ENCODE measurements at places on chromosomes 1 and 21.

DNA sequence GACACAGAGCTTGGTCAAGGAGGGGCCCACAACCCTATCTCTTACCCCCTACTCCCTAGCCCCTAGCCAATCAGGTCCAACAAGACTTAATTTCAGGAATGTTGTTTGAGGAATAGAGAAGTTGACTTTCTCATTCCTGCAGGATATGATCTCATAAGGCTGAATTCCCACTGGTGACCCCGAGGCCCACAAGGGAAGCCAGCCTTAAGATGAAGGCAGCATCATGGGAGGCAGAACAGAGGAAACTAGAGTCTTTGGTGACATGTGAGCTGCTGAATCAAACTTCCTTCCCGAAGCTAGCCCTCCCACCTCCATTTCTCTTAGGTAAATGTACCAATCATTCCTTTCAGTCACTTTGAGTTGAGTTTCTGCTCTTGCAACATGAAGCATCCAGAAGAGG lies 9.1 kb upstream of the PDIK1L start:
- peaks cover 7% of the 10 kb centered on the region for H3K4me1 ChIP-seq
- H3K27me3 ChIP-seq, result no peaks in the 10 kb centered on the region
- DNase-seq, result no peak
- H3K4me3 ChIP-seq, result no peak overlapping the region
- no peaks in the 10 kb centered on the region for H3K36me3 ChIP-seq
- H3K27ac ChIP-seq, result no peak overlapping the region

DNA sequence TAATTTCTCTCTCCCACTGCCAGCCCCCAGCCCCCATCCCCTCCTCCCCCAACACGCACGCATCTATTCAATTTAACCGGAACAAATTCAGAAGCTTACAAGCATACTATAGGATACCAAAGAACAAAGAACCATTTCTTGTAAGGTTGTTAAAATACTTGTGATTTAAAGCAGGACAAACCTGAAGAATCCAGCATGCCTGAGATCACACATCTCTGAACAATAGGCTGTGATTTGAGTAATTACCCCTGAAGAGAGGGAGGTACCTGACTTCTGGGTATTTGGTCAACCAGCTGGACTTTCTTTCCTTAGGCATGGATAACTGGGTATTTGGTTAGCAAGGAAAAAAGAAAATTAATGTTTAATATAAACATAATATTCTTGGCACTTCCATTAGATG lies 105.1 kb downstream of the NMNAT2 start:
- H3K4me1 ChIP-seq, result peaks cover 14% of the 10 kb centered on the region
- peaks cover 7% of the 10 kb centered on the region for H3K27me3 ChIP-seq
- H3K36me3 ChIP-seq, result no peaks in the 10 kb centered on the region
- H3K4me3 ChIP-seq, result no peak overlapping the region

DNA sequence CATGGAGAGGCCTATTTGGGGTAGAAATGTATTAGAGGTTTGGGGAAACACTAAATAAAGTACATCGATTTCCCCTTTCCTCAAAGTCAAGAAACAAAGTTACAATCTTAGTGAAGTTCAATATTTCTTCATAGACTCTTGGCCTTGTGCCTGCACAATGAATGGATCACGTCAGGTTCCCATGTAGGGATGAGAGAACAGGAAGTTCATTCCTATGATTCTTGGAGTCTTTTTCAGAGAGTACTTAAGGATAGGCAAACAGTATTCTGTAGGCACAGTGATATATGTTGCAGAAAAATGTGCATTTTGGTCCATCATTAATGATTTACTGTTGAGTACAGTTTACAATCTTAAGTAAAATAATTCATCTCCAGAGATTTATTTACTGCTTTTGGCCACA lies 275.5 kb downstream of the RGS7 start:
- H3K36me3 ChIP-seq, result no peaks in the 10 kb centered on the region
- no peak for DNase-seq
- H3K4me1 ChIP-seq, result no peaks in the 10 kb centered on the region
- no peak overlapping the region for H3K27ac ChIP-seq
- no peaks in the 10 kb centered on the region for H3K27me3 ChIP-seq
- H3K4me3 ChIP-seq, result no peak overlapping the region

GRCh38 chr1:235367000-235367908 lies at the start of gene TBCE:
TSS of gene TBCE (plus strand) at chr1:235367427. CDS start at chr1:235380050, 12,623 bp downstream.
- peak within 1 kb of the TSS; percentile 97 for H3K27ac ChIP-seq
- peak; percentile 92 for DNase-seq
- peak within 1 kb of the TSS; percentile 98 for H3K4me3 ChIP-seq
- H3K27me3 ChIP-seq, result no peaks in the 10 kb centered on the region

GRCh38 chr21:32819694-32820093 lies 48.1 kb upstream of the PAXBP1 start:
- peaks cover 4% of the 10 kb centered on the region for H3K4me1 ChIP-seq
- H3K4me3 ChIP-seq, result no peak overlapping the region
- no peaks in the 10 kb centered on the region for H3K27me3 ChIP-seq
- H3K36me3 ChIP-seq, result no peaks in the 10 kb centered on the region

- H3K27me3 ChIP-seq, result no peaks in the 10 kb centered on the region
- H3K4me3 ChIP-seq, result no peak overlapping the region
- peaks cover 26% of the 10 kb centered on the region for H3K36me3 ChIP-seq
- DNase-seq, result no peak
- H3K27ac ChIP-seq, result no peak overlapping the region
These were observed 46.0 kb downstream of the EXO1 start for GRCh38 chr1:241894016-241894415.

DNA sequence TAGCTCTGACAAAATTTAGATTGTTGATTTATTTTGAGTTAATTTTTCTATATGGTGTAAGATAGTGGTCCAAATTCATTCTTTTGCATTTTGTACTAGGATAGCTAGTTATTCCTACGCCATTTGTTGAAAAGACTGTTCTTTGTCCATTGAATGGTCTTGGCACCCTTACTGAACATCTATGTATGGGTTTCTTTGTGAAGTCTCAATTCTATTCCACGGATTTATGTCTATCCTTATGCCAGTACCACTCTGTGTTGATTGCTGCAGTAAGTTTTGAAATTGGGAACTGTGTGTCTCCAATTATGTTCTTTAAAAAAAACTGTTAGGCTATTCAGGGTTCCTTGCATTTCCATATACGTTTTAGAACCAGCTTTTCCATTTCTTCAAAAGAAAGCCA lies 145.7 kb downstream of the ZNF644 start:
- no peak for DNase-seq
- H3K4me1 ChIP-seq, result no peaks in the 10 kb centered on the region
- H3K27me3 ChIP-seq, result peaks cover 13% of the 10 kb centered on the region
- H3K4me3 ChIP-seq, result no peak overlapping the region
- no peak overlapping the region for H3K27ac ChIP-seq

GRCh38 chr1:154755858-154756730 lies 114.0 kb downstream of the KCNN3 start:
- H3K27me3 ChIP-seq, result no peaks in the 10 kb centered on the region
- DNase-seq, result peak; percentile 45
- H3K36me3 ChIP-seq, result no peaks in the 10 kb centered on the region
- H3K27ac ChIP-seq, result peak overlapping the region; percentile 84

GRCh38 chr1:18945401-18945849 lies 11.1 kb downstream of the IFFO2 start:
- no peak overlapping the region for H3K4me3 ChIP-seq
- H3K27me3 ChIP-seq, result no peaks in the 10 kb centered on the region
- DNase-seq, result no peak
- peaks cover 87% of the 10 kb centered on the region for H3K4me1 ChIP-seq
- peak overlapping the region; percentile 60 for H3K27ac ChIP-seq

DNA sequence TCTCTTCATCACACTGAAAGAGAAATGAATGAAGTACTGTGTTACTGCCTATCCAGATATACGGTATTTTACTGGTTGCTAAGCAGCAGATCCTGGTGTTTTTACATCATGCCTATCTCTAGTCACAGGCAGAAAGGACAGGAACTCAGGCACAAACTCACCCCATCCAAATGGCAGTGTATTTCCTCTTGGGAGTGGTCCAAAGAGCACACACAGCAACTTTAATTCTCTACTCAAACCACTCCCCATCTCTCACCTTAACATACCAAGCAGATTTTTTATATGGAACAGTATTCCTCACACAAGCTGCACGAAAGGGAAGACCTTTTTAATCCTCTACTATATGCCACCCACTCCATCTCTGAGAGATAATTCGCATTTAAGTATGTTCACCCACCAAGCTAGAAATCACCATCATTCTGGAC lies 27.3 kb downstream of the EIF4G3 start:
- H3K27me3 ChIP-seq, result no peaks in the 10 kb centered on the region
- H3K4me1 ChIP-seq, result peaks cover 13% of the 10 kb centered on the region
- H3K4me3 ChIP-seq, result no peak overlapping the region
- H3K27ac ChIP-seq, result no peak overlapping the region

DNA sequence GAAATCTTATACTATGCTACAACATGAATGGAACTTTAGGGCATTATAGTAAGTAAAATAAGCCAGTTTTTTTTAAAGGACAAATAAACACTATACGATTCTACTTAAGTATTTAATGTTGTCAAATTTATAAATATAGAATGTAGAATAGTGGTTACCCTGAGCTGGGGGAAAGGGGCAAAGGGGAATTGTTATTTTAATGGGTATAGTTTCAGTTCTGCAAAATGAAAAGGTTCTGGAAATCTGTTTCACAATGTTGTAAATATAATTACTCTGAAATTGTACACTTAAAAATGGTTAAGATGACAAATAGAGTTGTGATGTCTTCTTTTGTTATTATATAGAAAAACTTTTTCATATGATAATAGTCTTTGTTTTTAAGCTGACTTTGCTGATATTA lies 366.3 kb downstream of the MRPL39 start:
- no peaks in the 10 kb centered on the region for H3K36me3 ChIP-seq
- no peak overlapping the region for H3K27ac ChIP-seq
- no peaks in the 10 kb centered on the region for H3K4me1 ChIP-seq
- no peaks in the 10 kb centered on the region for H3K27me3 ChIP-seq

DNA sequence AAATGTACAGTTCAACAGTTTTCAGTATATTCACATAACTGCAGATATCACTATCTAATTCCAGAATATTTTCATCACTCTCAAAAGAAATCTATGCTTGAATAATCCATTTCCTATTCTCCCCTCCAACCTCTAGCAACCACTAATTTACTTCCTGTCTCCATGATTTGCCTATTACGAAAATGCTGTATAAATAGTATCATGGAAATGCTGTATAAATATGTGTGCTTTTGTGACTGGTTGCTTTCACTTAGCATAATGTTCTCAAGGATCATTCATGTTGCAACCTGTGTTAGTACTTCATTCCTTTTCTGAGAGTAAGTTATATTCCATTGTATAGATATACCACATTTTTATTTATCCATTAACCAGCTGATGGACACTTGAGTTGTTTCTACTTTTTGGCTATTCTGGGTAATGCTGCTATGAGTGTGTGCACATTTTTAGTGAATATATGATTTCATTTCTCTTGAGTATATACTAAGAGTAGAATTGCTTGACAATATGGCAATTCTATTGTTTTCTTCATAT lies 115.6 kb downstream of the TNFSF18 start:
- no peaks in the 10 kb centered on the region for H3K27me3 ChIP-seq
- DNase-seq, result no peak
- H3K4me1 ChIP-seq, result peaks cover 19% of the 10 kb centered on the region
- no peak overlapping the region for H3K27ac ChIP-seq
- H3K4me3 ChIP-seq, result no peak overlapping the region
- H3K36me3 ChIP-seq, result no peaks in the 10 kb centered on the region

GRCh38 chr1:26218906-26219494 lies 15.0 kb upstream of the CEP85 start:
- H3K27ac ChIP-seq, result no peak overlapping the region
- H3K27me3 ChIP-seq, result no peaks in the 10 kb centered on the region
- no peak overlapping the region for H3K4me3 ChIP-seq
- no peaks in the 10 kb centered on the region for H3K36me3 ChIP-seq
- DNase-seq, result no peak

- no peaks in the 10 kb centered on the region for H3K36me3 ChIP-seq
- H3K27me3 ChIP-seq, result no peaks in the 10 kb centered on the region
- no peak overlapping the region for H3K4me3 ChIP-seq
- no peak for DNase-seq
- H3K27ac ChIP-seq, result no peak overlapping the region
- H3K4me1 ChIP-seq, result no peaks in the 10 kb centered on the region
These were observed 182.7 kb downstream of the KCNT2 start for GRCh38 chr1:196425513-196425912.

GRCh38 chr1:202029171-202029665 lies 18.8 kb downstream of the ELF3 start:
- H3K27ac ChIP-seq, result no peak overlapping the region
- H3K4me3 ChIP-seq, result no peak overlapping the region
- peaks cover 4% of the 10 kb centered on the region for H3K4me1 ChIP-seq
- H3K36me3 ChIP-seq, result no peaks in the 10 kb centered on the region

DNA sequence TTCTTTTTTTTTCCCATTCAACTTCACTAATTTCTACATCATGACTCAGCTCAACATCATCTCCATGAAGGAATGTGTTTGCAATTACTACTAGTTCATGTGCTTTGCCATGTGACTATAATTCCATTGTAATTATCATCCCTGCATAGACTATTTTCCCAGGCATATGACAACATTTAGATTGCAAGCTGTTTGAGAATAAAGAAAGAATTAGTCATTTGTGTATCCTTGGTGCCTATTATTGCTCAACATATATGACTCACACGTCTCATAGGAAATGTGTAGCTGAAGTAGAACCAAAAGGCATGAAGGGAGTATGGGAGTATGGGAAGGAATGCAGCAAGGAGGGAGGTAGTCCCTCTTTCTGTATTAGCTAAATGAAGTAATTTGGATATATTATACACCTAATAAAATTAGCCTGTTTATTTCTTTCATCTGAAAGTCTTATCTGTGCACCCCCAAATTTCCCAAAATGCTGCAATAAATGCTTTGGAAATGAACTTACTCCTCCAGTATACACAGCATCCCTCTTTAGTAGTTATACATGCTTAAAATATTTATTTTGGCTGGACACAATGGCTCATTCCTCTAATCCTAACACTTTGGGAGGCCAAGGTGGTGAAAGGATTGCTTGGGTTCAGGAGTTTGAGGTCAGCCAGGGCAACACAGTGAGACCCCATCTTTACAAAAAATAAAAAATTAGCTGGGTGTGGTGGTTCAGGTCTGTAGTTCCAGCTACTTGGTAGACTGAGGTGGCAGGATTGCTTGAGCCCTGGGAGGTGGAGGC lies 316.9 kb upstream of the ADGRL4 start:
- no peak overlapping the region for H3K27ac ChIP-seq
- H3K4me3 ChIP-seq, result no peak overlapping the region
- H3K27me3 ChIP-seq, result no peaks in the 10 kb centered on the region
- no peaks in the 10 kb centered on the region for H3K4me1 ChIP-seq

- H3K27ac ChIP-seq, result peak overlapping the region; percentile 52
- DNase-seq, result no peak
- peaks cover 36% of the 10 kb centered on the region for H3K27me3 ChIP-seq
- peak overlapping the region; percentile 70 for H3K4me3 ChIP-seq
- H3K4me1 ChIP-seq, result peaks cover 32% of the 10 kb centered on the region
These were observed 1.5 kb upstream of the CRABP2 start for GRCh38 chr1:156706657-156707416.

Measured in activated T-cell treated with anti-CD3 and anti-CD28 coated beads, Interleukin-2, amount 50 U/mL, for 24 hours (primary cell).